ENCODE measurements at places on chromosomes 1 and 21.

DNA sequence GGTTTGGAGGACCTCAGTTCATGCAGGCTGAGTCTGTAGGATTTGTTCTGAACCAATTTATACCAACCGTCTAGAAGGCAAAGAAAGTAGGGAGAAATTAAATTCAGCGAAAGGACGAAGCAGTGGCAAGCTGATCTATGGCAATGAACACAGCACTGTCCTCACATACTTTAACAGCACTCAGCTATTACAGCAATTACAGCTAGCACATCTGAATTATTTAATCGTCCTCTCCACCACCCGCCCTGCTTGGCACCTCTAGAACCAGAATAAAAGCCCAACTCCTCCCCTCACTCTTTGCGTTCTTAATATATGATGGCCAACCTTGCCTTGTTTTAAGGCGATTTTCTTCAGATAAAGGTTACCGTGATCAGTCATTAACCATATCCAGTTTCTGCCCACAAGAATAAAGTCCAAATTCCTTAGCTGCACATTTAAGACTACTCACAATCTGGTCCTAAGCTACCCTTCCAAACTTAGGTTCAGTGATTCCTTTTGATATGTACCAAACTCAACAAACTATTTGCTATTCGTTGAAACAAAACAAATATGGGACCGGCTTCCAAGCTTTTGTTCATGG, 169.4 kb upstream of the ESRRG start:
- no peak for DNase-seq

- DNase-seq, result peak; percentile 73
Measured at GRCh38 chr1:234610061-234610665, at the start of gene IRF2BP2. Gene IRF2BP2 (minus strand): TSS chr1:234610178. CDS start chr1:234609494, 684 bp downstream.

GRCh38 chr1:198047913-198048312, 108.9 kb upstream of the NEK7 start:
- DNase-seq, result no peak

- DNase-seq, result no peak
Measured at GRCh38 chr1:172823534-172823933, 164.6 kb downstream of the FASLG start.

DNA sequence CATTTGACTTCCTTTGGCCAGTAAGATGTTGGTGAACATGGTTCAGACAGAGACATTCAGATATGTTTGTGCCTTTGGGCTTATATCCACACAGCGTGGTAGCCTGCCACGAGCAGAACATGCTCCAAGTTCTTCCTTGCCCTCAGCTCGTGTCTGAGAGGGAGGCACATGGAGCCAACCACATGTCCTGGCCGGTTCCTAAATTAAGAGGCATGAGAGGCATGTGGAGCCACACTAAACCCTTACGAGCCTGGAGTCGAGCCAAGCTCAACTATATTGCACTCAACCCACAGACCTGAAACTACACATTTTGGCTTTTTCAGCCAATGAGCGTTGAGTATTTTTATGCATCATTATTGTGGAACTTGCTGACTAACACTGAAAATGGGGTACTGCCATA, 133.7 kb upstream of the KCNK1 start:
- DNase-seq, result no peak

DNA sequence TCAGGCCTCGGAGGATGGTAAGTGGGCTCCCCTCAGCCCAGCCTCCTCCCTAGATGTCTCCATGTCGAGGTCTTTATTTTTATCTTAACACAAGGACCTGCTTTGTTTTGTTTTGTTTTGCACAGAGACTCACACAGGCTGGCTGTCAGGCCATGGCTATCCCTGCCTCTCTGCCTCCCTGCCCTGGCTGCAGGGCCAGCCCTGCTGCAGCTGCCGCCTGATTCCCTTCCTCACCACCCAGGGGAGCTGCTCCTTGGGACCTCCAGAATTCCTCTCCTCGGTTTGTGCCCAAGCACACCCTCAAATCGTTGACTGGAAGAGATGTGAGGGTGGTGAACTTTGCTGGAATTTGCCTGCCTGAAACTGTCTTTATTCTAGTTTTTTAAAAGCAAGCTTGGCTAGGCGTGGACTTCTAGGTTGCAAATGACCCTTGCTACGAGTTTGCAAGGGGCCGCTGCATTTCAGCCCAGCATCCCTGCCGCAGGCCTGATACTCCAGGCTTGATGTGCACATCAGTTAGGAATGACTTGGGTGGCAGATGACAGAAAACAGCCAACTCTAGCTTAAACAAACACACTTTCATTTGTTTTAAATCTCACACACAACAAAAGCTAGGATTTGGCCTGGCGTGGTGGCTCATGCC, 37.1 kb downstream of the WNT9A start:
- DNase-seq, result no peak

GRCh38 chr1:37677808-37678207, 14.5 kb upstream of the CDCA8 start:
- no peak for DNase-seq

DNA sequence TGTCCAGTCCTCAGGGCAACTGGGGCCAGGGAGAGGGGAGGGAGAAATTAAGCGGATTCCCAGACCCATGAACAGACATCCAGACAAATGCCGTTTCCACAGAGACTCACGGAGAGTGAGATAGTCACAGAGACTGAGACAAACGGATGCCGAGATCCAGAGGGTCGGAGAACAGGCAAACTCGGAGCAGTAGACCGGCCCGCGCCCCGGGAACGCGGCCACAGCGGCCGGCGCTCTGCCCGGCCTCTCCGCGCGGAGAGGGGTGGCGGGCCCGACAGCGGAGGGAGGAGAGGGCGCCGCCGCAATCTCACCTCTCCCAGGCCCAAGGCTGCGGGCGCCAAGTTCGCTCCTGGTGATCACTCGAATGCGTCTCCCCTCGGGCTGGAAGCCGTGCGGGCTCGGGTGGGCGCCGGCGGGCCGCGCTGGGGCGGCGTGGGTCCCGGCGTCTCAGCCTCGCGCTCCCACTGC, 831 bp upstream of the FOXD2 start:
- peak; percentile 37 for DNase-seq

- peak; percentile 52 for DNase-seq
Measured at GRCh38 chr1:85612704-85613361, 32.3 kb downstream of the CCN1 start.

GRCh38 chr21:25742900-25743299, 8.1 kb downstream of the GABPA start:
- no peak for DNase-seq

- DNase-seq, result no peak
Measured at GRCh38 chr1:77739235-77739634, 20.4 kb downstream of the USP33 start.

DNA sequence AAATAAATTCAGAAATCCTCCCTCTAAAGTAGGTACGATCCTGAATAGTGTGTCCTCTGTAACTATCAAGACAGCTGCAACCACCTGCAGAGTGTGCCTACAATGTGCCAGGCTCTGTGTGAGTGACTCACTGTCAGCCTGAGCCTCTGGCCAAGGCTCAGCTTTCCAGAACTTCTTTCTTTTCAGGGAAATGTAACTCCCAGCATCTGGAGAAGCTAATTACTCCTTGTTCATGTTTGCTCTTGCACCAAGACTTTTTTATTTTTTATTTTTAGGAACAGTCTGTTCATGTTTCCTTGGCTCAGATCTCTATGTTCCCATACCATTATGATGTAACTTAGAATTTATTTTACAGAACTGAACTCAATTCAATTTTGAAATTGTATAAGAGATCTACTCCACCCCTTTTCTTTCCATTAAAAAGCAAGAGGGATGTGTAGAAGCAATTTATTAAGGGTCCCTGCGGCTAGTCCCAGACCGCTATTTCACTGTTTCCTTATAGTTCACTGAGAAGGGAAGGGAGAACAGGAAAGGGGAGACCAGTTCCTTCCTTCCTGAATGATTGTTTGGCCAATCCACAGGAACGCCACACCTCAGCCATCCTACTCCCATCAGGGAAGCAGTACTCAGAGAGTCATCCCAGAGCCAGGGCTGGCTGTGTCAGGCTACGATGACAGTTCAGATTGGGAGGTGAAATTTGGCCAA, 112.4 kb upstream of the ZNF648 start:
- DNase-seq, result no peak

GRCh38 chr1:245099401-245099800, 55.4 kb upstream of the KIF26B start:
- DNase-seq, result no peak

- DNase-seq, result no peak
Measured at GRCh38 chr1:10673109-10673711, 123.2 kb downstream of the CASZ1 start.

DNA sequence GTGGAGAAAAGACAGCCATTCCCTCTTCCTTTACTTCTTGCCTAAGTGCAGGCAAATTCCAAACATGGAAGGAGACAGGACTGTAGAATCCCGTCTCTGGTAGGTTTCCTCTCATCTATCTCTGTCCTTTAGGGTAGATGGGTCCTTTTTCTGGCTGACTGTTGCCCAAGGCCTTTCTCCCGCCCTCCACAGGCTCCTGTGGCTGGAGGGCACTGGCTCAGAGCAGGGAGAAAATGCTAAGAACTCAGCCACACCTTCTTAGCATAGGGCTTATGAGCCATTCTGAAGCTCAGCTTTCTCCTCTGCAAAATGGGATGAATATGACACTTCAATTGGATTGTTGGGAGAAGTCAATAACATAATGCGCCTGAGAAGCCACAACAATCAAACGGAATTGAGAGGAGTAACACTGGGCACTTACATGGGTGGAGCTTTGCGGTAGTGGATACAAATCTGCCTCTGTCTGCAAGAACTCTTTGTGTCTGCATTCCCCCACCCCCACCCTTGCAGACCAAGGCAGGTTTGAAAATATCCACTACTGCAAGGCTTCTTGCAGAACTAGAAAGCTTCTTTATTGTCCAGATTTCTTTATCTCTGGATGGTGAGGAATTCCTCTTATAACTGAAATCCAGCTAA, 94.7 kb downstream of the CSMD2 start:
- no peak for DNase-seq

GRCh38 chr1:153030895-153031294, at the start of gene SPRR1B:
Gene SPRR1B (plus strand): TSS chr1:153031203. CDS start chr1:153032346, 1,143 bp downstream.
- DNase-seq, result no peak

DNA sequence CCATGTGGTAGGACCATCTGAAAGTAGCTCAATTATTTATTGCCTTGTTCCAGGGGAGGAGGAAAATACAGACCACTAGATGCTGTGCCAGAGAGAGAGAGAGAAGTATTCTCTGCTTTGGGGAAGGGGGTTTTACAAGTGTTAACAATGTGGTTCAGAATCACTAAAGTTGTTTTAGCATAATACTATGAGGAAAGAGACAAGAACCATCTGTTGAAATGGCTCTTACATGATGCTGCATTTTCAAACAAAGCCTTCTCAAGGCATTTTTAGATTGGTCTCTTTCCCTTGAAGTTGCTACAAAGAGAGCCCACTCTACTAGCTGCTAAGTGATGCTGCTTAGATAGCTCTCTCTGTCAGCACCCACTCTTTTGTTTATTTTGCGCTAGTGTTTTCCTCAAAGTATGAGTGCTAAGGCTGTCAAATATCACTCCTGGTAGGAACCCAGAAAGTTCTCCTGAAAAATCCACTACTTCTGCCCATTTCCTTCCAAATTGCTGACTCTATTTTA, 255.1 kb downstream of the NFIA start:
- peak; percentile 16 for DNase-seq

DNA sequence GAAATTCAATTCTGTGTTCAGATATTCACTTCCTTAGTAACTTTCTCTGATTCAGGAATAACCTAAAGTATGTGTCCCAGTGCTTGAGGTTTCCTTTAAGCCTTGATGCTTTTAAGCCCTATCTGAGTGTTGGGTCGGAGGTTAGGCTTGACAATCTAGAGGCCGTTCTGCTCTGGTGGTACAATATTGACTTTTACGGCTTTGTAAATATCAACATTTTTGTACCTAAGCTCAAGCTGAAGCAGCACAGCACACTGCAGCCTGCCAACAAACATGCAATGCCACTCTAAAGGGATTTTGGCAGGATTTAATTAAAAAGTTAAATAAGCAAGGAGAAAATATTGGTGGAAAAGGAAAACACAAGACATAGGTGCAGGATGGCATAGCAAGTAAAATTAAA, 279.2 kb downstream of the NEGR1 start:
- DNase-seq, result peak; percentile 13

DNA sequence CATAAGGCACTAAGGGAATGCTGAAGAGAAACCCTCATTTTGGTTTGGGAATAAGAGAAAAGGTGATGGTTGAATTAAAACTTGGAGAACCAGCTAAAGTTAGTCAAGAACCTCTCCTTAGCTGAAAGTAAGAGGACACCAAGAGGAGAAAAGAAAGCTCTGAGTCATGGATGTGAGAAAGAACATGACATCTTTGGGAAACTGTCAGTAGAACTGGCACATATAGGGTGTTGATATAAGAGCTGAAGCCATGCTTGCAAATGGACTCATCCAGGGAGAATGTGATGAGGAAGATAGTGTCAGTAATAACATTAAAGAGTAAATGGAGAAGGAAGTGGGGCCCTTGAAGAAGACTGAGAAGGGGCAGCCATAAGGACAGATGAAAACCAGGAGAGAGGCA, 54.3 kb downstream of the LRRC8C start:
- DNase-seq, result no peak

- DNase-seq, result no peak
Measured at GRCh38 chr1:76871355-76871974, 4.2 kb downstream of the ST6GALNAC5 start.

GRCh38 chr21:42684109-42684916, 30.9 kb downstream of the PDE9A start:
- no peak for DNase-seq

DNA sequence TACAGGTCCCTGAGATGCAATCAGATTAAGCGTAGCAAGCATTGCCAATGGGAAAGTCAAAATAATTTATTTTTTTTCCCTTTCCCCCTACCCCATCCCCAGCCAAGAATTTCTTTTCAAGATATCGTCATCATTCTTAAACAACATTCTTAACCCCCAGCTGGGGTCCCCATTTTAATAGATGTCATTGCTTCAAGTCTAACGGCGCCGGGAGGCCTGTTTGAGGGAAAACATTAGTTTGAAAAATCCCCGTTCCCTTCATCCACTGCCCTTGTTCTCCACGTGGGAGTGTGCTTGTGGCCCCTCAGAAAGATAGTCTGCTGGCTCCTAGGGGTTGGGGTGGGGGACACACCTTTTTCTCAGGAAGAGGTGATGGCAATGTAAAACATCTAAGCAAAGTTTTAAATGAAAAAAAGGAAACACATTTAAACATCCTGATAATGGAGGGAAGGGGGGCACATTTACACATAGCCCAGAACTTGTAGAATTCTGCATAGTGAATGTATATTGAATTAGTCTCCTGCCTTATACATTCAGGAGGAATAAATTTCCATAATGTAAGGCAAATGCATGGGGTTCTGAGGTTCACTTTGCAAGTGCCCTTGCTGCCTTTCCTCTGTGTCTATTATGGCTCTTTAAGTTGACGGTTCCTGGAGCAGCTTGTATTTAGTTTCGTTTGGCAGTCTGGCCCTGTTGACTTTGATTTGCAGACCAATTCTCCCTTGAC, 6.8 kb downstream of the TRNP1 start:
- peak; percentile 72 for DNase-seq

GRCh38 chr1:108712606-108713150, at the start of gene FNDC7:
Gene FNDC7 (plus strand): TSS chr1:108712908. CDS start chr1:108712934, 26 bp downstream.
- peak; percentile 87 for DNase-seq

GRCh38 chr1:106022312-106022902, 1034.1 kb upstream of the PRMT6 start:
- peak; percentile 55 for DNase-seq

DNA sequence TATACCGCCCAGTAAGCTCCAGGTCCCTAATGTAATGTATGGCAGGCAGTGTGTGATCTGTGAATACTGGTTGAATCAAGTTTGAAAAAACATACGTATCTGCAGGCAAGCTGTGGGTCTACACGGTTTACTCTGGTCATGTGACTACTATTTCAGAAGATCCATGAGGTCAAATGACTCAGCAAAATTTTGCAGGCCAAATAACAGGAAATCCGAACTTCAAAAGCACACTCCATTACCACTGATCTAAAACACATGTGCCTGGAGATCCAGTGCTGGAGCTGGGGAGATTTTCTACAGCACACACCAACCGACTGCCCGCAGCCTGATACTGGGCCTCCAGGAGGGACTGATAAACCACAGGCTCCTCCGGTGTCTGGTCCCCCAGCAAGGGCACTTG, 64.5 kb upstream of the SLC44A3 start:
- no peak for DNase-seq

Data from GM23338 (cell line).